ENCODE measurements at places on chromosomes 1 and 21.

DNA sequence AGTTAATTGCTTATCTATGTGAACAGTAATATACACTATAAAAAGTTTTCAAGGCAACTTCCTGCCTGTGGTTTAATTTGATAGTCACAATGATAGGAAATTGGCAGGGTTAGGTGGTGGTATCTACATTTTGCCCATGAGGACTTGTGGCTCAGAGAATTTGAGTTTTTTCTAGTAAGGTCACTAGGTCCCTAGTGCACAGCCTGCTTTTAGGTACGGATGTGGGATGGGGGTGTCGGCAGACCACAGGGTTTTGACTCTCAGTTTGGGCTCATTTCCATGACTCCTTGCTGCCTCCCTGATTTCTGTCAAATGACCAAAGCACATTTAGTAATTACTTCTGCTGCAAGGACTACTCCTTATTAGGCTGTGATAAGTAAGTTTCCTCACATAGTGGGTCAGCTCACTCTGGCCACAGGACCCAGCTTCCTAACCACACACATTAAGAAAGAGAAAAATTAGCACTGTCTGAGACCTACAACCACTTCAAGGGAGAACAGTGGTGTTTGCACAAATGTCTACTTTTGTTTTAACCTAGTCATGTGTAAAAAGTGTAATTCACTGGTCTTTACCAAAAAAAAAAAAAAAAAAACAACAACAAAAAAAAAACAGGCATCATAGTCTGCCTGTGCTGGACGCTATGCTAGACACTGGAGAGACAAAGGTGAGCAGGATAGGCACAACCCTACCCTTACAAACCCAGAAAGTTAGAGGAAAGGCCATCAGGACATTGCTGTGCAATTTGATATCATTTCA, 43.7 kb downstream of the MRPL39 start:
- DNase-seq: no peak

DNA sequence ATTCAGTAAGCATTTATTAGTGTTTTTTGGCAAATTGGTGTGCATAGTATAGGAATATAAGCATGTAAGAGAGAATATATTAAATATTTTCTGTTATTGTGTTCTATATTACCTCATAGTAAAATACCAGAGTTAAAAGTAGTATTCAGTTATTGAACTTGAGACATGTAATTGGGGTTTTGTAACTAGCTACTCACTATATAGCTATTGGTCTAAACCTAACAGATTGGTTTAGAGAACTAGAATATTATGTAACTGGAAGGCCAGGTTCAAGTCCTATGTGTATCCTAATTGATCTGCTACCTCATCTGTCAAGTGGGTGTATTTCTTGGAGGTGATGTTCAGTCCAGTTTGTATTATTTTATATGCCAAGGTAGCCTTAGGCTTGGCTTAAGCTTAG, 26.3 kb downstream of the CLIC4 start:
- DNase-seq: no peak

DNA sequence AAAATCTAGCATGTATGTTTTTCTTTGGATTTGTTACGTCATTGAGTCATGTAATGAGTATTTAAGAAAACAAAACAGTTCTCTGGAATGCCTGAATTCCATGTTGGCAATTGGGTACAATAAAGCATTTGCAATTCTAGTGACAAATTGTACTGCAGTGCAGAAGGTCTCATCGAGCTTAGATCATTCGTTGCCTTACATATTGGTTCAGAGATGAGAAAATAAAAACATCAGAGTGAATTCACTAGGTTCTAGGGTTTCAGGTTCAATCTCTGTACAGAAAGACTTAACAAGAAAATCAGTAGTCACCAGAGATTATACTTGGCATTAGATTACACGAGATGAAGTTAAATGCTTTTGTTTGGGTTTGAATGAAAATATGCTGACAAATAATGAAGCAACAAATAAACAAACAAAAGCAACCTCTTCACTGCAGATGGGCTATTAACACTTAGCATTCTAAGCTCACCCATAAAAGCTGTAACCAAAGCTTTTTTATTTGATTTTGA, 124.7 kb downstream of the RYR2 start:
- DNase-seq: no peak

DNA sequence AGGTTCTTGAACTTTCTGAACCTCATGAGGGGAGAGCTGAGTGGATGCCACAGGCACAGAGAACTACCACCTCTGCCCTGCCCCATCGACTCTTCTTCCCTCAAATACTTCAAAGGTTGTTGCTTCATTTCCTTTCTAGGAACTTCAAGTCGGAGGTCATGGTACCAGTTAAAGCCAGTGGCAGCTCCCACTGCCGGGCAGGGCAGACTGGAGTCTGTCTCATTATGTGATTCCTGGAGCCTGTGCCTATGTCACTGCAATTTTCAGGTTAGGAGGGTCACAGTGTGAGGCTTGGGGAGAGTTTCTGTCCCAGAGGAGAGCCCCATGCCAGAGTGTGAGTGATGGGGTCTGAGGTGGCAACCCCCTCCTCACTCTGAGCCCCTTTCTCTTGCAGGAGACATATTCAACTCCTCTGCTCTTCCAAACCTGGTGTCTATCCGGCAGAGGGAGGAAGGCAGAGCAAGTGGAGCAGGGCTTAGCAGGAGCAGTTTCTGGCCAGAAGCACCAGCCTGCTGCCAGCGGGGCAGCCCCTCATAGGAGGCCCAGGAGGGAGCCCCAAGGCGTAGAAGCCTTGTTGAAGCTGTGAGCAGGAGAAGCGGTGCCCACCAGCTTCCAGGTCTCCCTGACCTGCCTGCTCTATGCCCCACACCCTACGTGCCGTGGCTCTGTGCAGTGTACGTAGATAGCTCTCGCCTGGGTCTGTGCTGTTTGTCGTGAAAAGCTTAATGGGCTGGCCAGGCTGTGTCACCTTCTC, 29.3 kb downstream of the CAMK1G start:
- DNase-seq: no peak

DNA sequence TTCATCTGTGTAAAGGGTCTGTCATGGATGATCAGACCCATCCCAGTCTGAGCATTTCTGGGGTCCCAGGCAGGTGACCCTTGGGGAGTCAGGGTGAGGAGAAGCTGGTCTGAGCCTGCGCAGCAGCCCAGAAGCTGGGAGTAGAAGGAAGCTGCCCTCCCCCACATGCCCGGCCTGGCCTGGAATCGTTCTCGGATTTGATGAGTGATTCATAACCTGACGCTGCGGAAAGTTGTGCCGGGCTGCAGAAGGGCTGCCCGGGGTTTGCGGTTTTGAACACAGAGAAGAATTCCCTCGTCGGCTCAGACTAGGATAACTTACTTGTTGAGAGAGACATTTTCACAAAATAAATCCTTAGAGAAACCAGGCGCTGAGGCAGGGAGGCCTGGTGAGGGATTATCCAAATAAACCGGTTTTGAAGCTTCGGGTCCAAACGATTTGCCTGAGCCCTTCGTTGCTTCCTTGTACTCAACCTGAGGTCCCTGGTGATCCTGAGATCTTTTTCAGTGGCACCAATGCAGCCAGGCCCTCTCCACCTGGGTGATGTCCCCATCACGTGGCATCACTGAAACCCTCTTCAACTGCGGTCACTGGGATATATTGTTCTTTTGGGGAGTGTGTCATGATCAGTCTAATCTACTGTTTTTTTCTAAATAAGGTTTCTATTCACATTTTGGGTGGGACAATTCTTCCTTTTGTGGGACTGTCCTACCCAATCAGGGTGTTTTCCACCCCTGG, 29.2 kb downstream of the EPHB2 start:
- DNase-seq: peak; percentile 44

- DNase-seq: peak; percentile 34
Measured at GRCh38 chr1:28642056-28642846, 616 bp downstream of the TAF12 start.

DNA sequence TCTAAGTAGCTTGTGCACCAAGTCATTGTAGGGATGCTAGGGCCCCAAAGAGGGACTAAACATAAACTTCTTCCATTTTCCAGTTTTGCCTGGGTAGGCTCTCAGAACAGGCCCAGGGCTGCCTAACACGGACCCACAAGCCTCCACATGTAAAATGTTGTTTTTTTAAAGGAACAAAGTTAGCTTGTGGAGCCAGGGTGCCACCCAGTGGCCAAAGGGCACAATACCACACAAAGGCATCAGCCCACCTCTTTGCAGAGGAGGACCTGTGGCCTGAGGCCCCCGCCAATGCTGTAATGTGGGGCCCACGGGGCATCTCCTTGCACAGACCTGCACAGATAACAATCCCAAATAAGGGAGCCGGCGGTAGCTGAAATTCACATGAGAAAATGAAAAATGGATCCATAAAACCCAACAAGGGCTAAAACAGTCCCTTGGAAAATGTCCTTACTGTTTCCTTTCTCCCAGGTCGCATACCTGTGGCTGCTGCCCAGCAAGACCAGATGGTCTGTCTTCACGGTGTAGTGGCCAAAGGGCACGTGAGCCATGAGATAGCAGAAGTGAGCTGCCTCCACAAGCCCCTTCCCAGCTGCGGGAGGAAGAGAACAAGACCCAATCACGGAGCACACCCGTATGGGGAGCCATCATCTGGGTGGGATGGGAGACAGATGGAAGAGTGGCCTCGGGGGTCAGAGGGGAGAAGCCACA, 23.8 kb downstream of the SEC16B start:
- peak; percentile 85 for DNase-seq

DNA sequence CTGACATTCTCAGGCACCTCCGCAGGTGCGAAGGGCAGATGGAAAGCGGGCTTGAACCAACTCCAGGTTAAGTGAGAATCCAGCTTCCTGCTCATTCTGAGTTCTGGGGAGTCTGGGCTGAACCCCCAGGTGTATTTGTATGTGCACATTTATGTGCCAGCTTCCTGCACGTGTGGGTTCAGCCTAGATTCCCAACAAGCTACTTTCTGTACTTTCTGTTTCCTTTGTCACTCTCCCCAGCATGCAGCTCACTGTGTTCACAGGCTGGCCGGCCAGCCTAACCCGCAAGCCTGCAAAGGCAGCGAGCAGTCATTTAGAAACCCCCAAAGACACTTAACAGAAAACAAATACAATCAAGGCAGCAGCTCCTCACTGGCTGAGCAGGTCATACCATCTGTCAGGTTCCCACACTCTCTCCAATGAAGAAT, 1.3 kb upstream of the IL19 start:
- no peak for DNase-seq

DNA sequence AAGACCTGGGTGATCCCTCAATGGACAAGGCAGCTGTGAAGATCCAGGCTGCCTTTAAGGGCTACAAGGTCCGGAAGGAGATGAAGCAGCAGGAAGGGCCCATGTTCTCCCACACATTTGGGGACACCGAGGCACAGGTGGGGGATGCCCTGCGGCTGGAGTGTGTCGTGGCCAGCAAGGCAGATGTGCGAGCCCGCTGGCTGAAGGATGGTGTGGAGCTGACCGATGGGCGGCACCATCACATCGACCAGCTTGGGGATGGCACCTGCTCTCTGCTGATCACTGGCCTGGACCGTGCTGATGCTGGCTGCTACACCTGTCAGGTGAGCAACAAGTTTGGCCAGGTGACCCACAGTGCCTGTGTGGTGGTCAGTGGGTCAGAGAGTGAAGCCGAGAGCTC, 85.2 kb downstream of the TRIM11 start:
- DNase-seq: no peak

DNA sequence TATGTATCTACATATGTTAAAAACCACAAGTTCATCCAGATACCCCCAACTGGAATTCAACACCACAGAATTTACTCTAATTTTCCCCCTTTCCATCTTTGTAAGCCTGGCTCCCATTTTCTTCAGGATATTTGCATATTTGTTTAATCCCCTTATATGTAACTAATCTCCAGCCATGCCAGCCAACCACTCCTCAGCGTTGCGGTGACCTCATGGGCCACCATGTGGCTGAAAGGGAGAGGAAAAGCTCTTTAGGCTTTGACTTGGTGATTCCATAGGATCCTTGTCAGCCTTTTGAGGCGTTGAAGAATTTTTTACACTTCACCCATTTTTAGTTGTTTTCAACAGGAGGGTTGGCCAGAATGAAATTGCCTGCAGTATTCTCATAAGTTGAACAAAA, 10.0 kb downstream of the CLDN19 start:
- DNase-seq: no peak

GRCh38 chr1:94031154-94031553, 89.8 kb downstream of the ABCA4 start:
- DNase-seq: no peak

DNA sequence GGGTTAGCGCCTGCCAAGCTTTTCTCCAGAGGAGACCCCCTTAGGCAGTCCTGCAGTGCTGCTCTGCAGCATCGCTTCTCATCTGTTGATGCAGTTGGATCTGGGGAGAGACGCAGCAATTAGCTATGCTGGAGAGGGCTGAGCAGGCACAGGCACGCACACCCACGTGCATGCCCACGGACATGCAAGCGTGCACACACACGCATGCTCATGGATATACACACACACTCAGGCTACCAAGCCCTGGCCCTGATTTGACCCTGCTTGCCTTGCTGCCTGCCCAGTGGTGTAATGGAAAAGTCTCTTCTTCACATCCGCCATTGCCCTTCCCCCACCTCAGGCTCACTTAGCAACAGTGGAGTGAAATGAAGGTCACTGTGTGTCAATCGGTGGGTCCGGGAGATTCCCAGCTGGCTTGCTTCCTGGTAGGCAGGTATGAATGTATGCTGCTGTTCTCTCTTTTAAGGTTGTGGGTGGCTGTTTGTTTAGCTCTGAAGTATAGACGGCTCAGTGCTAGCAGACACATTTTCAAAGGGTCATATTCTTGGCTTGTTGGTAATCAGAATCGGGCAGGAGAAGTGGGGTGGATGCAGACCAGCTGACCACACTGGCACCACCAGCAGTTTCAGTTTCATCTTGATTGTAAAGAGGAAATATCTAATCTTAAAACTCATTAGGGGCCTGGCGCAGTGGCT, 9.5 kb downstream of the ATP1B1 start:
- DNase-seq: no peak

DNA sequence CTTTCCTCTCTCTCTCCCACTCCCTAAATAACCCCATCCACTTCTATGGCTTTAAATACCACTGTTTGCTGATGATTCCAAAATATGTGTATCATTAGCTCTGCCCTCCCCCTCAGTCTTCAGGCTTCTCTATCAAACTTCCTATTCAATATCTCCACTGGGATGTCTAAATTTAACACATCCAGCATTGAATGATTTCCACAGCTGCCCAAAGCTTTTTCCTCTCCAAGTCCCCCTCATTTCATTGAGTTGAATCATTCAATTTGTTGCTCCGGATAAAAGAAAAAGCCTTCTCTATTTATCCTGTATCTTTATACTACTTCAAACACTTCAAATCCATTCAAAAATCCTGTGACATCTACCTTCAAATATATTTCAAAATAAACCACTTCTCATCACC, 225.0 kb downstream of the SEC16B start:
- no peak for DNase-seq

- no peak for DNase-seq
Measured at GRCh38 chr1:77040826-77041225, 173.5 kb downstream of the ST6GALNAC5 start.

GRCh38 chr1:221076391-221076811, 197.2 kb downstream of the HLX start:
- DNase-seq: no peak
